ENCODE measurements at places on chromosomes 4 and X.

DNA sequence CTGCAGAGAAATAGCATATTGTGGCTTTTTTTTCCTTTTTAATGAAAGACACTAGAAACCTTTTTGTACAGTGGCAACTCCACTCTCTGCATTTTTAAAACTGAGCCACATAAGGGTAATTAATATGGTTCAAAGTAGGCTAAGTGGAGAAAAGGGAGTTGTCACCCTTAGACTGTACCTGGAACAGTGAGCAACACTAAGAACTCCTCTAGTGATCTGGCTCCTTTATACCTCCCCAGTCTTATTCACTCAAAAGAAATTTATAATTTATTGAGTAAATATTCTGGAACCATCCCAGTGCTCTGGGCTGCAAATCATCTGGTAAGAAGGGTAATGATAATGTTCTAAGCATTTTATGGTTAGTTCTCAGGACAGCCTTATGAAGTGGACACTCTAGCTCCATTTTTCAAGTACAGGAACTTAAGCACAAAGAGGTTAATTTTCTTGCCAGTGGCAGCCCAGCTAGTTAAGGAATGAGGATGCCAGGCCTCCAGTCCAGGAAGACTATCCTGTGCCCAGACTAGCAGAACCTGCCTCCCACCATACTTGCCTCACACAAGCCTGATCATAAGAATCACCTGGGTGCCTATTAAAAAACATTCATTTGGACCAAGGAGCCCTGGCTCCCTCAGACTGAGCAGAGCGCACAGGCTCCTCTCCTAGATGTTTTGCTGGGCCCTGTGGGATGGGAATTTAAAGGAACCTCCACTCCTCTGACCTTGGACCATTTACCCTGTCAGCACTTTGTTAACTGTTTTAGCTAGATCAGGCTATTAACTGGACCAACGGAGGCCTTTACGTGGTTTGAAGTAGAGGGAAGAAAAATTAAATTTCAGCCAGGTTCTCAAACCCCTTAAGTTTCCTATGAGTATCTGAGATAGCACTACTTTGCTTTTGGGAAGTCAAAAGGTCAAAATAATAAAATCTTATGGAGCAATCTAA is 102.6 kb downstream of the PDE5A start:
- no peak for DNase-seq

DNA sequence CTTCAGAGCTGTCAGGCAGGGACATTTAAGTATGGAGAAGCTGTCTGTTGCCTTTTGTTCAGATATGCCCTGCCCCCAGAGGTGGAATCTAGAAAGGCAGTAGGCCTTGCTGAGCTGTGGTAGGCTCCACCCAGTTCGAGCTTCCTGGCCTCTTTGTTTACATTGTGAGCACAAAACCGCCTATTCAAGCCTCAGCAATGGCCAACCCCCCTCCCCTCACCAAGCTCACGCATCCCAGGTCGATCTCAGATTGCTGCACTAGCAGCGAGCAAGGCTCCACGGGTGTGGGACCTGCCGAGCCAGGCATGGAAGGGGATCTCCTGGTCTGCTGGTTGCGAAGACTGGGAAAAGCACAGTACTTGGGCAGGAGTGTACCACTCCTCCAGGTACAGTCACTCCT is 59.3 kb downstream of the ZNF674 start:
- peak; percentile 2 for DNase-seq

- no peak for DNase-seq
Measured at GRCh38 chr4:118307643-118308042, 45.2 kb downstream of the PRSS12 start.

DNA sequence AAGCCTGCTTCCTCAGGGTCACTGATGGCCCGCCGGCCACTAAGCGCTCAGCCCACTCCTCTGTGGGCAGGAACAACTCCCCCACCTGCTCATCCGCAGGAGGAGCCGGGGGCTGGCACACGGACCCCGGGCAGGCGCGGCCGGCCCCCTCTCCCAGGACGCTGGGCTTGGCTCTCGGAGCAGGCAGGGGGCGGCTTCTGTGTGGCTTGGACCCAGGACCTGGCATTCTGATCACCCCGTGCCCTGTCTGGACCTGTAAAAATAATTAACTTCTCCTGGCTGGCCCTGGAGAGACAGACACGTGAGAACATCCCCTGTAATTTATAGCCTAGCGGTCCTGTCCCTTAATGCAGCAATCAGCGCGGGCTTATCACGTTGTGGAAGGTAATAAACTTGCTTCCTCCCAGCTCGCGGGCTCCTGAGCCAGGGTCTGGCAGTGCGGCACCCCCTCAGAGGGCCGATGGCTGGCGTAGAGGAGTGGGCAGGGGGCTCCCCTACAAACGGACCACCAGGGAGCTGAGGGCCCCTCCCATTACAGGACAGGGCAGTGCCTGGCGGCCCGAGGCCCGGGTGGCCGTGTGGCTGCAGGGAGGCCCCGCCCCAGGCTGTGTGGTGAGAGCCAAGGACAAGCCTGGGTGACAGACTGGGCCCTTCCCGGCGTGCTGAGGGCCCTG is 84.5 kb upstream of the NKX1-1 start:
- no peak for DNase-seq

DNA sequence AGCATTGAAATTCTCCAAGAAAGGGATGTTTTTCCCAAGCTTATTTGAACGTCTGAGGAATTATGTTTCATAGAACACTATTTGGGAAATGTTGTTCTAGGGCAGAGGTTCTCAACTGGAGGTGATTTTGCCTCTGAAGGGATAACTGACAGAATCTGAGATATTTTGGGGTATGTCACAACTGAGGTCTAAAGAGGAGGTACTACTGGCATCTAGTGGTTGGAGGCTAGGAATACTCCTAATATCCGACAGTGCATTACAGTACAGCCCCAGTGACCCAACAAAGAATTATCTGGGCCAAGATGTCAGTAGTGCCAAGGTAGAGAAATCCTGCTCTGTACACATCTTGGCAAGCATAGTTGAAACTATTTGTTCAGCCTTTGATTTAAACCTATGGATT is 6.4 kb downstream of the HSPA4L start:
- DNase-seq = no peak

GRCh38 chr4:53015681-53016080 is 153.6 kb downstream of the RASL11B start:
- DNase-seq = peak; percentile 4
